ENCODE measurements at places on chromosomes 6 and 20. TPM values are rescaled to one million over a fixed set of nuclear protein-coding genes. Genes with fewer than 3 reads are reported as not detected.
A peak's percentile ranks its signal among the peaks of the same experiment; 100 is the strongest.

Gene PRDM1
- 0.40 TPM for total RNA-seq

Gene SLA2
- total RNA-seq, result not detected

Gene CD24
- total RNA-seq, result 1,415 TPM

Gene BHLHE23
- not detected for total RNA-seq

- no peaks in the 10 kb centered on the region for H3K27me3 ChIP-seq
- DNase-seq, result peak; percentile 17
- peaks cover 23% of the 10 kb centered on the region for H3K4me1 ChIP-seq
- no peak overlapping the region for H3K4me3 ChIP-seq
- no peaks in the 10 kb centered on the region for H3K36me3 ChIP-seq
These were observed 305.3 kb downstream of the CLIC5 start for GRCh38 chr6:45710304-45710821.

GRCh38 chr6:11437824-11438459 lies 99.6 kb upstream of the TMEM170B start:
- DNase-seq, result no peak
- H3K27ac ChIP-seq, result no peak overlapping the region
- peaks cover 26% of the 10 kb centered on the region for H3K4me1 ChIP-seq
- H3K36me3 ChIP-seq, result peaks cover 4% of the 10 kb centered on the region
- no peak overlapping the region for H3K4me3 ChIP-seq
- no peaks in the 10 kb centered on the region for H3K27me3 ChIP-seq

- H3K27ac ChIP-seq, result no peak overlapping the region
- peaks cover 11% of the 10 kb centered on the region for H3K36me3 ChIP-seq
- H3K4me3 ChIP-seq, result no peak overlapping the region
- no peaks in the 10 kb centered on the region for H3K27me3 ChIP-seq
- H3K4me1 ChIP-seq, result peaks cover 14% of the 10 kb centered on the region
These were observed 16.9 kb upstream of the ZSCAN9 start for GRCh38 chr6:28208111-28208659.

- DNase-seq, result no peak
- H3K4me1 ChIP-seq, result peaks cover 18% of the 10 kb centered on the region
- H3K27ac ChIP-seq, result no peak overlapping the region
- H3K36me3 ChIP-seq, result peaks cover 39% of the 10 kb centered on the region
- H3K27me3 ChIP-seq, result no peaks in the 10 kb centered on the region
- no peak overlapping the region for H3K4me3 ChIP-seq
These were observed 4.0 kb downstream of the PHF10 start for GRCh38 chr6:169720207-169720855.

DNA sequence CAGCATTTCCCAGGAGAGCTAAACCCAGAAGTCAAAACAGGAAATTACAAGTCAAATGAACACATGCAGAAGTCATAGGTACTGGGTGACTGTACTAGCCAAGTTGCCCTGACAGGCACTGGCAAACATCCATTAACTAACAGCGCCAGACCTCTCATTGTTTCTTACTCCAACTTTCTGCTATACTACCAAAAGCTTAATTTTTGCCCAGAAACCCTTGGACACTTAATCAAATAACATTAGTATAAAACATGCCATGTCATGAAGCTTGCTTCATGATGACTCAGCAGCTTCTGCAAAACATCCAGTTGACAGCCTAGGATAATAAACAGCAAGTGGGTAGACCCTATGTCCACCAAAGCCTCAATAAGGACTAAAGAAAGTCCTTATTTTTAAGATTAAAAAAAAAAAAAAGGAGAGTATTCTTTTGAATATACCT lies 3.5 kb downstream of the NUP153 start:
- H3K27ac ChIP-seq, result no peak overlapping the region
- no peak for DNase-seq
- no peaks in the 10 kb centered on the region for H3K27me3 ChIP-seq
- peaks cover 20% of the 10 kb centered on the region for H3K36me3 ChIP-seq
- H3K4me3 ChIP-seq, result no peak overlapping the region

All from Calu3 (cell line).